ENCODE measurements at places on chromosomes 12 and 14.

GRCh38 chr14:22515929-22516328 is 73.1 kb downstream of the DAD1 start:
- DNase-seq: no peak

DNA sequence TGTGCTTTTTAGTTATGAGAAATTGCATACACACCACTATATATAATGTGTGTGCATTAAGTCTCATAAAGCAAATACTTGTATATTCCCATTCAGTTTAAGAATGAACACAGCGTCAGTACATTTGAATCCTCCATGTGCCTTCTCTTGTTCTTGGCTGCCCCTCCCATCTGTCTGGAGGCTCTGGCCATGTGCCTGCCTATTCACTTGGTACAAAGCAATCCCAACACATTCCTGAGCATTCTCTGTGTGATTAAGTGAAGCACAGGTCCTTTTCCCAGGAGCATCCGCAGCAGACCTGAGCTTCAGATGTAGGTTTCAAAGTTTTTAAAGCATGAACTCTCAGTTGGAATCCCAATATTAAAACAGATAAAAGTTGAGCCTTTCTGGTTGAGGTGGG is 58.7 kb downstream of the POLR3B start:
- no peak for DNase-seq

DNA sequence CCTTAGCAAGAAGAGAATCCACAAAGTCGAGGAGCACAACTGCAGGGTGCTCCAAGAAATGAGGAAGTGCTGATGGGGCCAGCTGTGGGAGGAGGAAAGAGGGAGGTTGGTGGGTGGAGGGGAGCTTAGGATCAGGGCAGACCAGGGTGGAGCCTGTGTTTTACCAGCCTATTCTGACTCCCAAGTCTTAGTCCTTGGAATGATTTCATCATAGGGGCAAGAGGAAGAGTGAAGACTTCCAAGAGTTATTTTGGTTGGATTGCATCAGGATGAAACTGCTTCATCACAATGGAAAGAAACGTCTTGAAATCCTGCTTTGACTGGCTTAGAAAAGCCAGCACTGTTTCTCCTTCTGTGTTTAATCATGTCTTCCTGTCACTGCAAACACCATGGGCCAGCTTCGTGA is 194.0 kb downstream of the DPF3 start:
- DNase-seq: no peak

GRCh38 chr12:91414636-91415035 is 232.0 kb upstream of the DCN start:
- no peak for DNase-seq

DNA sequence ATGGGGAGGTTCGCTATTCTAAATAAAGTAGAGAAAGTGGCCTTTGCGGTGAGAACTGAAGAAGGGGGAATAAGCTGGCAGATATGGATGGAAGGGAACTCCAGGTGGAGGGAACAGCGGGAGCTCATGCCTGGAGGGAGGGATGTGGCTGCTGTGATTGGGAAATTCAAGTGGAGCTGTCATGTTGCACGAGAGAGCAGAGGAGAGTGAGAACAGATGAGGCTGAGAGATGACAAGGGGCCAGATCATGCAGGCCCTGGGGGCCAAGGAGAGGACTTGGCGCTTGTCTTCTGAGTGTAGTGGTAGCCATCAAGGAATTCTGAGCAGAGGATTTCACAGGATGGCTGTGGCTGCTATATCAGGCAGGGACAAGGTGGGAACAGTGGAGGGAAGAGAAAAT is 35.0 kb downstream of the TGFB3 start:
- no peak for DNase-seq

DNA sequence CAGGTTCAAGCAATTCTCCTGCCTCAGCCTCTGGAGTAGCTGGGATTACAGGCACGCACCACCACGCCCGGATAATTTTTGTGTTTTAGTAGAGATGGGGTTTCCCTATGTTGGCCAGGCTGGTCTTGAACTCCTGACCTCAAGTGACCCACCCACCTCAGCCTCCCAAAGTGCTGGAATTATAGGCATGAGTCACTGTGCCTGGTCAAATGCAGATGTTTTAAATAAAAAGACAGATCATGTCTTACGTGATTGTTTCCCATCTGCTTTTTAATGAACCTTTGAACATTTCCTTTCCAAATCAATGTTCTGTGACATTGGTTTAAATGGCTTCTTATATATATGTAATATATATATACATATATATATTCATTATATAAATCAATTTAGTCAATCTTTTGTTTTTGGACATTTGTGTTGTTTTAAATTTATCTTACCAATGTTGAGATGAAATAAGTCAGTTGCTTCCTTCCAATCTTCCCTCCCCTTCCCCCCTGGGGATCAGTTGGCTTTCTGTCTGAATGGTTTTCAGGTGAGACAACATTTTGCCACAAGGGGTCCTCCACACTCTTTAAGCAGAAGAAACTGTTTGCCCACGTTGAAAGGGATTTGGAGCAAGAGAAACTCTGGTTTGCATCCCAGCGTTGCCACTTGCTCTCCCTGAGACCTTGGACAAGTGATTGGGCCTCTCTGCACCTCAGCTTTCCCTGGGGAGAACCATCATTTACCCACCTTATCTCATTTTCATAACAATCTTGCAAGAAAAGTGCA is 47.6 kb upstream of the RBM19 start:
- no peak for DNase-seq

- no peak for DNase-seq
Measured at GRCh38 chr14:99589651-99590530, 14.1 kb downstream of the CCDC85C start.

DNA sequence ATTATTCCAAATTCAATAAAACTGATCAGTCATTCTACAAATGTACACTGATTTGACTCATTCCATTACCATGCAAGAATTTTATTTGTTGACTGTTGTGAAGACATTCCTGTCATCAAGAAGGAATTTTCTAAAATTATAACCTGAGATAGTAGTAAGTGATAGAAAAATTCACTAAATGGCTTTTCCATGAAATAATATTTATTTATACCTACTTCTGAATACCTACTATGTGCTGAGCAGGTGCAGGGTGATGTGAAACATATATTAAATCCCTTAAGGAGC is 841.7 kb downstream of the NRXN3 start:
- no peak for DNase-seq

Measured in stimulated activated CD8-positive, alpha-beta memory T cell treated with anti-CD3 and anti-CD28 coated beads, Interleukin-2, amount 100 ng/mL, for 48 hours (primary cell).